Cerebellar cortex (tissue), 1 donor: ENCODE measurements at places on chromosomes 7 and 10.

GRCh38 chr10:119281581-119282071 lies 74.3 kb downstream of the GRK5 start:
- DNase-seq = peak; percentile 74

GRCh38 chr7:28269700-28270361 lies 89.2 kb upstream of the JAZF1 start:
- DNase-seq = no peak

DNA sequence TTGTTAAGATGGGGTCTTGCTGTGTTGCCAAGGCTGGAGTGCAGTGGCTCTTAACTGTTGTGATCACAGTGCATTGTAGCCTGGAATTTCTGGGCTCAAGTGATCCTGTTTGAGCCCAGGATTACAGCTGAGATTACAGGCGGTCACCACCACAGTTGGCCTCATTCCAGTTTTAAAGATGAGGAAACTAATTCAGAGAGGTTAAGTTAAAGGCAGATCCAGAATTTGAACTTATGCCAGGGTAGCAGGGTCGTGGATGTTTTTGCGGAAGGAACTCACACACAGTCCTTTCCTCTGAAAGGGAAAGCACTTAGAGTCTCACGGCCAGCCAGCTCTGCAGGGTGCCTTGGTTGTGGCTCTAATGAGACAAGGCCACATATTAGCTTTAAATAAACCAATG lies 84.7 kb downstream of the MMRN2 start:
- no peak for DNase-seq

DNA sequence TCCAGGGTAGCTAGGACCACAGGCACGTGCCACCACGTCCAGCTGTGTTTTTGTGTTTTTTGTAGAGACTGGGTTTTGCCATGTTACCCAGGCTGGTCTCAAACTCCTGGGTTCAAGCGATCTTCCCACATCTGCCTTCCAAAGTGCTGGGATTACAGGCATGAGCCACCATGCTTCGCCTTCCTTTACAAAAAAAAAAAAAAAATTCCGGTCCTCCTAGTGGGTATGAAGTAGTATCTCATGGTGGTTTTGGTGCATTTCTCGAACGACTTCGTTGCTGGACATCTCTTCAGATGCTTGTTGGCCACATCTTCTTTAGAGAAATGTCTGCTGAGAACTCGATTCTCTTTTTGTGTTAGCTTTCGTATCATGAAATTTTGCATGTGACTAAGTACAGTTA lies 3.9 kb downstream of the PROSER2 start:
- DNase-seq = no peak
